ENCODE measurements at places on chromosomes 1 and 21.

DNA sequence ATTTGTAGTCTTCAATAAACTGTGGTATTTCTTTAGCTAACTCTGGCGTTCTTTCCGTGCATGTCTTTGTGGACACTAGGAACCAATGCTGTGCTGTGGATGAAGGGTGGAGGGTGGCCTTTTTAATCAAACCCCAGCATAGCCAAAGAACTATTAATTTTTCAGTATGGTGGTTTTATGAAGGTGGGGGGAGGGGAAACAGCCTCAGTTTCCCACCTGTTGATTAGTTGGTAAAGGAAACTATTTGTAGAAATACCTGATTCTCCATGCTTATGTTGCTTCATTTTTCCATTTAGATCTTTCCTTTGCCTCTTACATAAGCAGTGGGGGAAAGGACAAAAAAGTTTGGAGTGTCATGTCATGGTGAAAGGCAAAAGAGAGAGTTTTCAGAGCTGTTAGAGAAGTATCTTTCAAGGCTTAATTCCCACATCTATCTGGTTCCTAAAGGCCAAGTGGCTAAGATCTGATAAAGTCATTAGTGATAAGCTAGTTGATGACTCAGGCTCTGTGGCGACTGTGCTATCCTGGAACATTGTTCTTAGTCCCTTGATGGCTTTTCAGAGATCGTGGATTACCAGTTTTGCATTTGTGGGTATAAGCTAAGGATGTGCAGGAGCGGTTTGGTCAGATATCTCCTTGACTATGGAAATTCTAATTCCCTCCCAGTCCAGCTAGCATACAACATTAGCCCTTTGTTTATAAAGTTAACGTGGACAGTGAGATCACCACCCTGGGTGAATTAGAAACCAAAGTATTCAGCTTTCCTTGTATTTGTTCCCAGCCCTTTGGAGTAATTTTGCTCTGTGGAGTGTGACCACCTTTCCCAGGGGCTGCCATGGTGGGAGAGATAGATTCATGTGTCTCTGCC lies 8.7 kb upstream of the HAX1 start:
- no peak for DNase-seq

- no peak for DNase-seq
Measured at GRCh38 chr1:226404063-226404903, 3.6 kb downstream of the PARP1 start.

- DNase-seq, result peak; percentile 33
Measured at GRCh38 chr21:34544032-34544496, 32.1 kb upstream of the KCNE1 start.

DNA sequence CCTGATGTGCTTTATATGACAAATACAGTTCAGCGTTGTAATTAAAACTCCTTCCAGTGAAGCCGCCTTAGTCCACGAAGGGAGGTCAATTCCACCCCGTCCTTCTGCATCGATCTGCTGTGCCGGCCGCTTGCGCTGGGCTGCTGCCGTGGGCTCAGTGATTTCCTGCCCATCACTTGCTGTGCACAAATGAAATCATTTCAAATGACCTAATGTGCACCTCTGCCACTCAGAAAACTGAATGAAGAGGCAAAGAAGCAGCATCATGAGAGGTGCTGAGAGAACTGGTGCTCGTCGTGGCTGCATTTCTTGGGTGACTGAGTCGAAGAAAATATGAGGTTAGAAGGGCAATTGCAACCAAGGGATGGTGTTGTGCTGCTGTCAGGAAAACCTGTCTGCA lies 144.3 kb upstream of the SYT6 start:
- no peak for DNase-seq

Measured in activated CD4-positive, alpha-beta memory T cell treated with anti-CD3 and anti-CD28 coated beads, Interleukin-2, amount 10 ng/mL, durations not matched to agents 7 days and 5 days (primary cell).